ENCODE measurements at places on chromosomes 2 and 18. TPM values are rescaled to one million over a fixed set of nuclear protein-coding genes. Genes with fewer than 3 reads are reported as not detected.

Gene LYPD6B
- not detected for total RNA-seq

Gene LIMS1
- 42.8 TPM for total RNA-seq

Gene NPHP1
- 2.6 TPM for total RNA-seq

Gene IL1RN
- not detected for total RNA-seq

Gene SATB2
- 7.4 TPM for total RNA-seq

Gene RTP5
- total RNA-seq, result not detected

Gene SLC23A3
- 0.13 TPM for total RNA-seq

Gene GATA6
- 2.1 TPM for total RNA-seq
